ENCODE measurements at places on chromosomes 7 and 10.

GRCh38 chr10:107434854-107435253, 270.3 kb upstream of the SORCS1 start:
- no peak for DNase-seq

DNA sequence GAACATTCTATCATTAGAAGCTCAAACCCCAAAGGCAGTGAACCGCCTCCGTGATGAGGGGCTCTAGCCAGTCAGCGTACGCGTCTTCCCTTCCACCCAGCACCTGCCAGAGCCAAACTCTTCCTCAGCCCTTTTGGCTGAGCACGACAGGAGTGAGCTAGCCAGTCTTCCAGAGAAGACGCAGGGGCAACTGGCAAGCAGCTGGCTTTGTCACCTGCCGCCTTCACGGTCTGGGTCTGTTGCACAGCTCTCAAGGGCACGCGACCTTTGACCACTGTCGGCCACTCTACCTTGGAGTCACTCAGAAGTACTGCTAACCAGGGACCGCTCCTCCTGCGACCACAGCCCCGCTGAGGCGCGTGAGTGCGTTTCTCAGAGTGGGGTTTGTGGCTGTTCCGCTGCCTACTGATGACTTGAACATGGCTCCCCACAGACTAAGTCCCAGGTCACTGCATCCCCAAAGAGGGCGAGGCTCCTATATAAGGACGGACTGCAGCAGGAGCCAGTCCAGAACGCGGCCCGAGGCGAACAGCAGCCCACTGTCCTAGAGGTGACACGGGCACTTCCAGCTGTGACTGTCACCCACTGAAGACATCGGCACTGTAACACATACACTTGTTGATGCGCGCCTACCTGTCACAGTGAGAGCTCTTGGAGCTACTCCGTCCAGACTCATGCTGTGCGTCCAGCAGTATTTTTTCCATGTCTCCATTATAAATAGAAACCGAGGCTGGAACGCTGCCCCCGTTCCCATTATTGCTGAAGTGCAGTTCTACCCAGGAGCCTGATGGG, 8.4 kb downstream of the BNIP3 start:
- no peak for DNase-seq

GRCh38 chr7:156834462-156834861, 58.5 kb downstream of the LMBR1 start:
- no peak for DNase-seq

GRCh38 chr7:131781-132482, 60.4 kb upstream of the FAM20C start:
- no peak for DNase-seq

GRCh38 chr10:29389935-29390334, 101.1 kb downstream of the LYZL1 start:
- no peak for DNase-seq

DNA sequence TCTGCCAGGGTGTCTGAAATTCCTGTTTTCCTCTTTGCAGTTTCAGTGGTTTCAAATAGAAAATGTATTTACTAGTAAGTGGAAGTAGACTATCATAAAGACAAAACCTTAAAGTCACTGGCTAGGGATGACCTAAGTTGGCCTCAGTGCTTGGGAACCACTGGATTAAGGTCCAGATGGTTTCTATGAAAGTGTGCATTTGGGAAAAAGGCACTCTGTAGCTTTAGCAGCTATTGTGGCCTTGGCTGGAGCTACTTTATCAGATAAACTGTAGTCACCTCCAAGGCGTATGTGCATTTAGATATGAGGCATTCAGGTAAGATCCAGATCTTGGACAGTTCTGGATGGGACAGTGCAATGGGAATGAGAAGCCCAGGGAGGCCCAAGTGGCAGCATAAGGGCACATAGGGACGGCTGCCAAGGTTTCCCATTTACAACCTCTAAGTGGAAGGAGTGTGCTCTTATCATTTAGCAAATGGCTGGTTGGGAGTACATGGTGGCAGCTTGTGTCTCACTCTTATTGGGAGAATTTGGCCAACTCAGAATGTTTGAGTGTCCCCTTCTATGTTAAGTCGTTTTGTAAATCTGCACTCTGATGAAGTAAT, 185.6 kb downstream of the LRMDA start:
- DNase-seq: no peak

DNA sequence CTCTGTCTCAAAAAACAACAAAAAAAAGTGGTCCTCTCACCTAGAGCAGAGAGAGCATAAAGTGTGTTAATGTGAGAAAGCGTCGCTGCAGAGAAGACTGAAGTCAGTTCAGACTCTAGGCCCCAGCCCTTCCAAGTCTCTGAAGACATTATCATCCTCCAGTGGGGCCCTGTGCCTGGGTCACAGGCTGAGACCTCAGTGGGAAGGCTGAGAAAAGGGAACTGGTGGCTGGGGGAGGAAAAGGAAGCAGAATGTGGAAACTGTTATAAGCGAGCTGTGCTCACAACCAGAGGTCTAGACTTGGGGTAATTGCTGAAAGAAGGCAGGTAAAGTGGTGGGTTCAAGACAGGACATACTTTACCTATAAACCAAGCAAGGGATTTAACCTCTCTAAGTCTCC, 4.9 kb upstream of the RRP12 start:
- no peak for DNase-seq

GRCh38 chr10:110977662-110978061, 58.3 kb downstream of the SHOC2 start:
- no peak for DNase-seq

- no peak for DNase-seq
Measured at GRCh38 chr10:71243756-71244395, 31.5 kb downstream of the UNC5B start.

- no peak for DNase-seq
Measured at GRCh38 chr10:75806186-75806585, 374.8 kb downstream of the LRMDA start.

DNA sequence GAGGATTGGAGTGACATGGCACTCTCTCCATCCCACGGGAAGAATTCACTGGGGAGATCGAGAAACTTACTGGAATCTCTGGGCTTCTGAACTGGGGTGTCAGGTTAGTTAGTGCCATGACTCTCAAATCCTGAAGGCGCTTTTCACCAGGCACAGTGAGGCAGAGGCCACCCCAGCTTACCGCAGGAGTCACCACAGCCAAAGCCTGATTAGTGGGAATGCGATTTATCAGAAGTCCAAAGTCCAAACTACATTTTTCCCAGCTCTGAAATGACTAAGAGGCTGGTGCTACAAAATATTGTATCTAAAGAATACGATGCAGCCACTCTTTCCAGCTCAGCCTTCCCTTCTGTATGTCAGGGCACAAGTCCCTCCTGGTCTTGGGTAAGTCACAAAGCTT, 334.8 kb upstream of the SHH start:
- DNase-seq: no peak

GRCh38 chr10:99534939-99535763, 2.4 kb downstream of the NKX2-3 start:
- DNase-seq: no peak

DNA sequence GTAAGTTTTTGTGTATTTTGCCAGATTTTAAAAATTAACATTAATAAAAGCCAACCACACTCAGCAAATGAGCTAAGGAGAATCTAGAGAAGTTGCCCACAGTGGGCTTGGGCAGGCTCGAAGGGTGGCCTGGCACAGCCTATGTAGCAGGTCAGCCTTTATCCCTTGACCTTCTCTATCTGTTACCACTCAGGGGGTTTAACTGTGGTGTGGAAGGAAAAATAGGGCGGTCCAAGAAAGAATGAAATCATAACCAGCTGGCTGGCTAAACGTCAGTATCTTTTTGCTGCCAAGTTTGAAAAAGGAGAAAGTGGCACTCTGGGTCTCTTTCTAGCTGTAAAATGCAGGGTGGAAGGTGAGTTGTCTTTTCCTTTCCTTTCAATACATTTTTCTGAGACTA, 130.3 kb upstream of the ASAH2 start:
- no peak for DNase-seq

GRCh38 chr7:15780271-15780670, 93.8 kb upstream of the MEOX2 start:
- no peak for DNase-seq

- DNase-seq: no peak
Measured at GRCh38 chr10:8404721-8405120, 350.2 kb downstream of the GATA3 start.

DNA sequence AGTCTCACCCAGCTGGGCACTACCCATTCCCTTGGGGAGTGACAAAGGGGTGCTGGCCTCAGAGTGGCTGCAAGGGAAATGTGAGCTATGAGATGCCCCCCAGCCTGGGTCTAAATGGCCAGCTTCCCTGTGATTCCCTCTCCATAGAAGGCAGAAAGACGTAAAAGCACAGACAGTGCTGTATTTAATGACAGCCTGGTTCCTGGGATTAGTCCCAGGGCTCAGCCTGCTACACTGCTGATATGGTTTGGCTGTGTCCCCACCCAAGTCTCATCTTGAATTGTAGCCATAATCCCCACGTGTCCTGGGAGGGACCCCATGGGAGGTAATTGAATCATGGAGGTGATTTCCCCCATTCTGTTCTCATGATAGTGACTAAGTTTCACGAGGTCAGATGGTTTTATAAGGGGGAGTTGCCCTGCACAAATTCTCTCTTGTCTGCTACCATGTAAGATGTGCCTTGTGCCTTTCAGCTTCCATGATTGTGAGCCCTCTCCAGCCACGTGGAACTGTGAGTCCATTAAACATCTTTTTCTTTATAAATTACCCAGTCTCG, 23.9 kb upstream of the CALN1 start:
- peak; percentile 75 for DNase-seq

DNA sequence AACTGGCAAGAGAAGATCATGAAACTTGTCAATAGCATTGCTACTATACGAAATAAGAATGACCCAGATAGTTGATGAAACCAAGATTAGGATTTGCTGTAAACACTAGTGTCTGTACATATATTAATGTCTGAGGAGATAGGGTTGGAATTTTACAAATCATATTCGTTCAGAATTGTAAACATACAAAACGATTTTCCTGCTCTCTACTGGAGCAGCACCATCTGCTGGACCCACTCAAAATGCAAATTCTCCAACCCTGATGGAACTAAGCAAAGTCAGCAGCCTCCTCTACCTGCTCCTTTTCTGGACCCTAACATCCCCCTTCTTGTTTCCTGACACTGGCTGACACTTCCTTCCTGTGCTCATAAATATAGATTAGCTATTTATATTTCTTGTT, 29.4 kb upstream of the SGMS1 start:
- no peak for DNase-seq

- DNase-seq: no peak
Measured at GRCh38 chr10:98403812-98404504, 11.0 kb downstream of the PYROXD2 start.

DNA sequence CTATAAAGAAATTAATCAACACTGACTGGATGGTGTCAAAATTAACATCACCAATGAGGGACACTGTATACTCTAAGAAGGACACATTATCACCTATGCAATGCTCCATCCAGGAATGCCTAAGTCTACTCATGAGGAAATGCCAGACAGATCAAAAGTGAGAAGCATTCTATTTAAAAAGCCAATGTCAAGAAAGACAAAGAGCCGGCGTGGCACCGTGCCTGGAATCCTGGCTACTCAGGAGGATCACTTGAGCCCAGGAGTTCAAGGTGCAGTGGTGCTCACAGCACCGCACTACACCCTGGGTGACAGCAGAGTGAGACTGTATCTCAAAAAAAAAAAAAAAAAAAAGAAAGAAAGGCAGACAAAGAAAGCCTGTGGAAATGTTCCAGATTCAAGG, 45.5 kb upstream of the ANAPC16 start:
- DNase-seq: no peak

- no peak for DNase-seq
Measured at GRCh38 chr10:48400129-48400849, 93.8 kb downstream of the MAPK8 start.

DNA sequence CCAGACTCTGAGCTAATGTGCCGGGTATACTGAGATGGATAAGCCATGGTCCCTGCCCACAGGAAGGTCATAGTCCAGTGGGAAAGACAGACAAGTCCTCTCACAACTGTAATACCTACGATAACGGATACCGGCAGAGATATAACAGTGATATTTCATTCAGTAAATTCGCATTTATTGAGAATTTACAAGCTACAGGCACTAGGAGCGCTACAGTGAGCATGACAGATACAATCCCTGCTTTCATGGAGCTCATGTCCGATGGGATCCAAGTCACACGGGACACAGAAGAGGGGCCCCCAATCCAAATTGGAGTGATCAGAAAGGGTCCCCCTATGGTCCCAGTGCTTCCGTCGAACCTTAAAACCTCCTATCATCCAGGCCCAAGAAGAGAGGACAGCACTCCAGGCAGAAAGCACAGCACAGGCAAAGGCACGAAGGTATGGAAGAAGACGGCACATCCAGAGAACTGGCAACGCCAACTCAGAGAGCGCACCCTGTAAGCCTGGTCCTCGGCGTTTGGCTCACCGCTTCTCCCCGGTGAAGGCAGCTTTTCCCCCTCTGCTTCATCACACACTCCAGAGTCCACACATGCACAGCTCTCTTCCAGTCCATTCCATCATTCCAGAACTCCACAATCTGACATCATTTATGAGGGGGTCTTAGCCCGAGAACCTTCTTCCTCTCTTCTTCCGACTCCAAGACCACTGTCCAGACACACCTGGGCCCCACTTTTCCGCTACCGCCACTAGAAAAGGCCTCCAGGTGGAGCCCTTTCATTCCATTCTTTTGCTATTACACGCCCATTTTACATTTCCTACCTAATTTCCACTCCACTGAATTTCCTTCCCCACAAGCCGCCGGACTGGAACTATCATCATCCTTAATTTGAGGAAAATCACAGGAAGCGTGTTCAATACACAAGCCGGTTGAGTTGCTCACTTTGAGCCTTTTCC, 47.8 kb upstream of the NKX2-3 start:
- DNase-seq: no peak

DNA sequence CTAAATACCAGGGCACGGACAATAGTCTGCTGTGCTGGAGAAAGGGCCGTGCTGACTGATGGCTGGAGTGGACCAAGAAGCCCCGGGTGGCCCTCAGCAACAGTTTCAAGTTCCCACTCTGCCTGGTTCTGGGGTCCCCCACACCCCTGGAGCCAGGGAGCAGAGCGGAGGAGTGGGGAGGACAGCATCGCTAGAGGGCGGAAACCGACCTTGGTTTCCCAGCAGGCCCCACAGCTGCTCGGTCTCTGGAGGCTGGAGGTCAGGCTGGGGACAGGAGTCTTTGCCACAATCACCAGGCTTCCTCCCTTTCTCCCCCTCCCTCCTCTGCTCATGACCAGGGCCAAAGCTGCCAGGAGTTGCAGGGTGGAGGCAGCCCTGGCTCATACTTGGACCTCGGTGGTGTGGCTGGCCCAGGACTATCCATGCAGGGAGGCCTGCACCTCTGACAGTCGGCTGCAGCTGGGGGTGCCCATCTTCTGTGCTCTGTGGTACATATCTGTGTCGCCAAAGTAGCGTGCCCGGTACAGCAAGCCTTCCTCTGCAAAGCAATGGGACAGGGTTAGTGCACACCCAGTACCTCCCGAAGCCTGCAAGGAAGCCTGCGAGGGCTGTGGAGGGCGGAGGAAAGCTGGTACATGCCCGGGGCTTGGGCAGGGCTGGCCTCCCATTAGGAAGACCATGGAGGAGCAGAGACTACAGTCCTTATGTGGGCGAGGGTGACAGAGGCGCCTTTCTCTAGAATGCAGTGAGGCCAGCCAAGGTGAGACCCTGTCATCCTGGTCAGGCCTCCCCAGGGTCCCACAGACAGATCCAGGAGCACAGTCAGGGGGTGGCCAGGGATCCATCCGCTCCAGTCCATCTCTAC, 19.1 kb downstream of the DNAJB12 start:
- DNase-seq: no peak
